ENCODE measurements at places on chromosomes 12 and 14. TPM values are rescaled to one million over a fixed set of nuclear protein-coding genes. Genes with fewer than 3 reads are reported as not detected.

DNA sequence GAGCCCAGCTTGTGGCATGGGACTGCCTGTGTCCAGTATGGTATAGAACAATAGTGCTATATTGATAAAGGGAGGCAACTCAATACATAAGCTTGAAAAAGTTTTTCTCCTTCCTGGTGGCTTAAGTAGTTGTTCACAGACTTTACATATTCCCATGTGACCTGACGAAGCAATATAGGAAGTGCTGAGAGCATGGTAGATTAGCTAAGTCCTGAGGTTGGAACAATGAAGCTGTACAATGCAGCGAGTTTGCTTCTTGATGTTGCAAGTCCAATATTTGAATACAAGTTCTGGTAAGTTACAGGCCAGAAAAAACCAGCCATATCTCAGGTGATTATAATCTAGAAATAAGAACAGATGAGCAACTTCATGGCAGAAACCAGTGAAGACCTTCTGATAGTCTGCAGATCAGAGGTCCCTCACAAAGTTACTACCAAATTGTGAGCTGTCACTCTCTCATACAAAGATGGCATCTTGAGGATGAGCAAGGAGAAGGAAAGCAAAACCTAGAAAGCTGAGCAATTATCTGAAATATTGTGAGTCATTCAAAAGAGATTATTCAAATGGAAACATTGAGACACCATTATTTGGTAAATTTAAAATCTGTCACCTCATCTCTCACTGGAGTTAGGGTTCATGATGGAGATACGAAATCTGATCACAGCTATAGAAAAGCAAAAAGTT is 72.9 kb upstream of the BTG1 start:
- no peak for DNase-seq

DNA sequence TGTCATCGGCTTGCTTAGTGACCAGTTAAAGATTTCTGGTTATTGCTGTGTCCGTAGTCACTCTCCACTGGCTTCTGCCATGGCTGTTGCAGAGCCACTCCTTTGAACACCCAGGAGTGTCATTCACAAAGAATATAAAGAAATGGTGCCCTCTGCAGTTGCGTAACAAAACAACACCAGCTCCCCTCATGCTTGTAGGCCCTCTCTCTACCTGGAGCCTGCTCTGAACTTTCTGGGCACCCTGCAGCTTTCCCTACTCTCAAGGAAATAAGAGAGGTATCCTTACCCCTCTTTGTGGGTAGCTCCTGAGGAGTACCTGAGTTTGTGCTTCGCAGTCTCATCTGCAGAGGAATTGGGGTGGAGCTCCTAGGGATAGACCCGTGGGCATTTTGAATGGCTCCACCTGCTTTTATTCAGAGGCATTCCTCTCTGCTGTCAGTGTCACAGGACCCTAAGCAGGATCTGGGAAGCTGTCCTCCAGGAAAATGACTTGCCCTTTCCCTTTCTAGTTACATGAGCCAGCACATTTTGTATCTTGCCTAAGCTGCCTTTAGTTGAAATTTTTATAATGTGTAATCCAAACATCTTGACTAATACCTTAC is 97.2 kb upstream of the TMEM260 start:
- no peak for DNase-seq

DNA sequence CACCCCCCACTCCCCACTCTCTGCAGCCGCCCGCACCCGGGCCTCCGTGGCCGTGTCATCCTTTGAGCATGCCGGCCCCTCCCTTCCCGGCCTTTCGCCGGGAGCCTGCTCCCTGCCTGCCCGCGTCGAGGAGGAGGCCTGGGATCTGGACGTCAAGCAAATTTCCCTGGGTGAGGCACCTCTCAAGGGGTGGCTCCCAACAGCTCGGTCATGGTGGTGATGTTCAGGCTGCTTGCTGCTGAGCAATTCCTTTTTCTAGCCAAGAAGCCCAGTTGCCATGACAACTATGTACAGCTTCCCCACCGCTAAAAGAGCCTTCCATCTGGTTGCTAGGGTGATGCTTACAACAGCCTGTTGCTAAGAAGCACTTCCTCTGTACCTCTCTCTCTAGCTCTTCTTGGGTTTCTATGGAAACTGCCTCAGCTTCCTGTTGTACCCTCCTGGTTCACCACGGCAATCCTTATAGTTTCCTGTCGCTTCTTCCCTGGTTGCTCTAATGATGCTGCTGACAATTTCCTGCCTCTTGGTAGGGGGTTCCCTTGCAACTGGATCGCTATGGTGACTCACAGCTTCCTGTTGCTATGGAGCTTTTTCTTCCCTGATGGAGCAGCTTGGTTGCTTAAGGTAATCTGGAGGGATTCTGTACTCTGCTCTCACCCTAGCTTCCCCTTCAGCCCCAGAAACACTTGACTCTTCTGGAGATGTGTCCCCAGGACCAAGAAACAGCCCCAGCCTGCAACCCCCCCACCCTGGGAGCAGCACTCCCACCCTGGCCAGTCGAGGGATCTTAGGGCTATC is 11.0 kb downstream of the ZNF219 start:
- no peak for DNase-seq

GRCh38 chr14:79709573-79709972 is 501.7 kb downstream of the DIO2 start:
- DNase-seq, result no peak

HOTAIR gene
- polyA plus RNA-seq, result 0.04 TPM

VWF gene
- 13.8 TPM for polyA plus RNA-seq

DNA sequence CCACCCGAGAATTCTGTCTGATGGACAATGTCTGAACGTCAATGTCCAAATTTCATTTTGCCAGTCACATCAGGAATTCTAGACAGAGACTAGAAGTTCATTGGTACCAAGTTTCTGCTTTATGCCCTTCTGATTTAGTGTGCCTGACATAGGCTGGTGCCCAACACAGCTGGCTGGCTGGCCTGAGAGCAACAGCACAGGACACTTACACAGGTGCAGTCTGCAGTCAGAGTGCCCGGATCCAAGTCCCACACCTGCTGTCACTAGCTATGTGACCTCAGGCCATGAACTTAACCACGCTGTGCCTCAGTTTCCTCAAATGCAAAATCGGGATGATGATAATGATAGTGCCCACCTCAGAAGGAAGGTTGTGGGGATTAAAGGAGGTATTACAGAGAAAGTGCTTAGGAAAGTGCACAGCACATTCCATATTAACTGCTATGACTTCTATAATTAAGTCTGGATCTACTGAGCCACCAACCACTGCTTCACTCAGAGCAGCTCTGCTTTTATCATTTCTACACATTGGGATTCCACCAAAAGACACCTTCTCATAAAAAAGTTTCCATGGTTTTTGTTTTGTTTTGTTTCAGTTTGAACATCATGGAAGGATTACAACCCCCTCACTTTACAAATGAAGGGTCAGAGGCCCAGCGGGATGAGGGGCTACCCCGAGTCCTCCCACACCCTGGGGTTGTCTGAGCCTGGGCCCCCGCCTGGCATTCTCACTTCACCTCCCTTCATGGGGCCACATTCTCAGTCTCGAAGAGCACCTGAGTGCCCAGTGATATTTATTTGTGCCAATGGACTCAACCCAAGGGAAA is 168.8 kb upstream of the BCL2L14 start:
- no peak for DNase-seq

GRCh38 chr14:22926316-22926715 is 2.9 kb downstream of the PRMT5 start:
- DNase-seq, result peak; percentile 72

KCNC2 gene
- 0.42 TPM for polyA plus RNA-seq

PLCZ1 gene
- not detected for polyA plus RNA-seq

- DNase-seq, result no peak
These were observed 50.8 kb downstream of the DYNC1H1 start for GRCh38 chr14:102015045-102015685.

- no peak for DNase-seq
These were observed 99.5 kb downstream of the NTN4 start for GRCh38 chr12:95690861-95691635.

DNA sequence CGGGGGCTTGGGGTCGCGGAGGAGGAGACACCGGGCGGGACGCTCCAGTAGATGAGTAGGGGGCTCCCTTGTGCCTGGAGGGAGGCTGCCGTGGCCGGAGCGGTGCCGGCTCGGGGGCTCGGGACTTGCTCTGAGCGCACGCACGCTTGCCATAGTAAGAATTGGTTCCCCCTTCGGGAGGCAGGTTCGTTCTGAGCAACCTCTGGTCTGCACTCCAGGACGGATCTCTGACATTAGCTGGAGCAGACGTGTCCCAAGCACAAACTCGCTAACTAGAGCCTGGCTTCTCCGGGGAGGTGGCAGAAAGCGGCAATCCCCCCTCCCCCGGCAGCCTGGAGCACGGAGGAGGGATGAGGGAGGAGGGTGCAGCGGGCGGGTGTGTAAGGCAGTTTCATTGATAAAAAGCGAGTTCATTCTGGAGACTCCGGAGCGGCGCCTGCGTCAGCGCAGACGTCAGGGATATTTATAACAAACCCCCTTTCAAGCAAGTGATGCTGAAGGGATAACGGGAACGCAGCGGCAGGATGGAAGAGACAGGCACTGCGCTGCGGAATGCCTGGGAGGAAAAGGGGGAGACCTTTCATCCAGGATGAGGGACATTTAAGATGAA is 630 bp downstream of the FOS start:
- DNase-seq, result peak; percentile 87

DNA sequence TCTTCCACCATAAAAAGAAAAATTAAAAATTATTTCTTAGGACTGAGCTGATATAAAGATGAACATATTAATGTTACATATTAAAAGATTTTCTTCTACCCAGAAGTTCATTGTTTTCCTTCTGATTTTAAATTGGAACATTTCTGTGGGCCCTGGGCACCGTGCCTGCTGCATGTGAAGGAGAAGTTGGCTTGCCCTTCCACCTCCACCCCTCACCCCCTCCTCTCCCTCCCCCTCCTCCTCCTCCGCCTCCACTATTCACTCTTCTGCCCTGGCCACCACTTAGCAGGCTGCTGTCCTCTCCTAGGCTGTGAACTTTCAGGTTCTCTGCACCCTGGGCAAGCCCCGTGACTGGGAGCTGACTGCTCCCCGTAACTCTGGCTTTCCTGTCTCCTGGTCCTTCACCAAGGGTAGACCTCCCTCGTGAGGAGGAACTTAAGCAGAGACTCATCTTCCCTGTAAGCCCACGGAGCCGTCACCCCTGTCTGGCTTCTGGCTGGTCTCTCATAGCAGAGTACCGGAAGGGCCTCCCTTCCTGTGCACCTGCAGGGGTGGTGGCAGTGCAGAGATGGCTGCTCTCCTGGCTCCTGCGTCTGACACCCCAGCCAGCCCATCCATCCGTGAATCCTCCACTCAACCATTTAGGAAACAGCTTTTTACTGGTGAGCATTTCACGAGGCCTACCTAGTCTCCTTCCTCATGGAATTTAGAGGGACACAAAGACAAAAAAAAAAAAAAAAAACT is 12.8 kb downstream of the TUNAR start:
- no peak for DNase-seq

DNA sequence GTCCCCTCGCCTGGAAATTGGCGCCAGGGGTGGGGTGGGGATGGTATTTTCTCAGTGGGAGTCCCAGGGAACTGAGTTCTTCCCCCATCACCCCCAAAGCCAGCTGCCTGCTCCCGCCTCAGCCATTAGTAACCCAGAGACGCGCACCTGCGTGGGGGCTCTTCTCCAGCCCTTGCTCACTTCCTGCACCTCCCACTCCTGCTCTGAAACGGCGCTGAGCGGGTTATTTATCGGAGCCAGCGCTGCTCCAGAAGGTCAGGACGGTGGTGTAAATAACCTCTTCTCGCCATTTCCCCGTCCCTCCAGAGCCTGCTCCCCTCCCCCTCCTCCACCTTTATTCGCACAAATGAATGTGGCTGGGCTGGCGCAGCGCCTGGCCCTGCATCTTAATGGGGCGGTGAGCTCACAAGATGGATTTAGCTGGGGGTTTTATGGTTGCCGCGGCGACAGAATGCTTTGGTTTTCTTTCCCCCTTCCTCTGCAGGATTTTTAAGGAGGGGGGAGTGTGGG is 12.2 kb downstream of the GPR84 start:
- DNase-seq, result peak; percentile 69

DNA sequence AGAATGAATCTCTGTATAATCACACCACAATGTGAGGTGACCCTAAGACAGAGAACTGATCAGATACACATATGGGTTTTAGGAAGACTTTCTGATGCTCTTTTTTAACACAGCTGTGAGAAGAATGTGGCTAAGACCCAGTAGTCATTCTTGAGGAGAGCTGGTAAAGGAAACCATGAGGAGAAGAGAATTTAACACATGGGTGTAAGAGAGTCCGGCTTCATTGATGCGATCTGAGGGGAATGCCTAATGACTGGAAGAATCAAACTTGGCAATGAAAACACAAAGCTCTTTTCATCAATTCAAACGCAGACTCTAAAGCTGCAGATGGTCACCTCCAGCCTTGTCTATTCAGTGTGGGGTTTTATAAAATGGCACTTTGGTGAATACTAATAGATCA is 79.3 kb downstream of the FOXA1 start:
- no peak for DNase-seq

TEX22 gene
- polyA plus RNA-seq, result 0.82 TPM

GRCh38 chr14:99863059-99863458 is 69.8 kb downstream of the EML1 start:
- no peak for DNase-seq

GRCh38 chr12:45557016-45557415 is 172.5 kb upstream of the ARID2 start:
- no peak for DNase-seq

TAS2R50 gene
- 0.04 TPM for polyA plus RNA-seq
